ENCODE measurements at places on chromosomes 11 and 22.

- no peak for DNase-seq
Observed at GRCh38 chr11:20672575-20672974, 3.2 kb downstream of the NELL1 start.

GRCh38 chr11:69123593-69124545 lies 31.9 kb upstream of the SMIM38 start:
- peak; percentile 52 for DNase-seq

DNA sequence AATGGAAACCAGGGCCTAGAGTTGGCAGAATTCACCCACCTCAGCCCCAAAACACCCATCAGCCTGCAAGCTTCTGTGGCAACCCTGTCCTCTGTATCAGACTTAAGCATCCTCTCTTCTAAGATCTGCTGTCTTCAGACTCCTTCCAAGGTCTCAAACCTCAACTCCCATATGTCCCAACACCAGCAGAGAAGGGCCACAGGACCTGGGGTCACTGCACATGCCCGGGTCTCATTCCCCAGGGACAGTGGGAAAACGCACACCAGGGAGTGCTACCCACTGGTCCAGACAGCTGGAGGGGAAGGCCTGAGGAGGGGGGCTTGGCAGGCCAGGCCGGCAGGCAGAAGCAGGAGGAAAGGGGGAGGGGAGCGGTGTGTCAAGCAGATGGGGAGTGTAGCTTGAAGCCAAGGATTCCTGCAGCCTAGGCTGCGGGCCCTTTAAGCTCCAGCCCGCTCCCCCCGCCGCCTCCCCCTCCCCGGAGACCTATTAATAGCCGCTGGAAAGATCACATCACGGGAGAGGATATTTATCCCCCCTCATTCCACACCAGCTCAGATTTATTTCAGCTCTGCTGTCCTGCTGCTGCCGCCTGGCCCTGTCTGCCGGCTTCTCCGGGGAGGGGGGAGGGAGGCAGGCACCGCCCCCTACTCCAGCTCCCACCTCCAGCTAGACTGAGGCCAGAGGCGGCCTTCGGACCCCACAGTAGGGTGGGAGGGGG lies 16.7 kb downstream of the BCL9L start:
- no peak for DNase-seq

- DNase-seq = peak; percentile 83
Observed at GRCh38 chr22:50250555-50251476, at the start of gene HDAC10. HDAC10 (minus strand) TSS chr22:50251265; CDS start chr22:50251032, 233 bp downstream.

- DNase-seq = no peak
Observed at GRCh38 chr11:115707180-115707905, 203.1 kb upstream of the CADM1 start.

GRCh38 chr22:17764036-17764435 lies 10.2 kb downstream of the BID start:
- no peak for DNase-seq

DNA sequence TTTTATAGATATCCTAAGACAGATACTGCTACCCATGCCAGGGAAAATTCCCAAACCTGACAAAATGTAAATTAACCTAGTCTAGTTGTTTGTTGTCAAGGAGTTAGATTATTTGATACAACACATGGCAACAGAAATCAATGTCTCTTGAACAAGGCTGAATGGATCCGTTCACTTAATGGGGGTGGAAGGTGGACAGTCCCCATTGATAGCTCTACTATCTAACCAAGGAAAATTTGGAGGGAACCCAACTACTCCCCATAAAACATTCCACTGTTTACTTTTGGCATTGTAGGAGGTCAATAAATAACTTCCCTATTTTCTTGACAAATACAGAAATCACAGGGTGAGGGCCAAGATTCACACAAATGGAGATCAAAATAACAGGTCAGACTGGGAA lies 117.9 kb upstream of the GRIA4 start:
- no peak for DNase-seq

GRCh38 chr22:17007257-17007656 lies 765 bp downstream of the GAB4 start:
- no peak for DNase-seq

DNA sequence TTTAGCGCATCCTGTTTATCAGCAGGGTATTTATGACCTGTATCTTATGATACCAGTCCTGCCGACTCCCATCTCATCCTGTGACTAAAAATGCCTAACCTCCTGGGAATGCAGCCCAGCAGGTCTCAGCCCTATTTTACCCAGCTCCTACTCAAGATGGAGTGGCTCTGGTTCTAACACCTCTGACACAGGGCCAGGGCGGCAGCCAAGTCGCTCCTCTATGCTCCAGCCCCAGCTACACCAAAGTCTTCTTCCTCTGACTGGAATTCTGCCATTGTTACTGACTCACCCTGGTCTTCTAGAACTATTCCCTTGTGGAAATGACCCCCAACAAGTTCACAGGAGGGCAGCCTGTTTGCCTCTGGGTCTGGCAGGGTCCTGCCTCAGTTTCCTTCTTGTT lies 7.9 kb upstream of the C1QTNF6 start:
- peak; percentile 2 for DNase-seq

- no peak for DNase-seq
Observed at GRCh38 chr11:91326280-91326679, 898.3 kb upstream of the FAT3 start.

DNA sequence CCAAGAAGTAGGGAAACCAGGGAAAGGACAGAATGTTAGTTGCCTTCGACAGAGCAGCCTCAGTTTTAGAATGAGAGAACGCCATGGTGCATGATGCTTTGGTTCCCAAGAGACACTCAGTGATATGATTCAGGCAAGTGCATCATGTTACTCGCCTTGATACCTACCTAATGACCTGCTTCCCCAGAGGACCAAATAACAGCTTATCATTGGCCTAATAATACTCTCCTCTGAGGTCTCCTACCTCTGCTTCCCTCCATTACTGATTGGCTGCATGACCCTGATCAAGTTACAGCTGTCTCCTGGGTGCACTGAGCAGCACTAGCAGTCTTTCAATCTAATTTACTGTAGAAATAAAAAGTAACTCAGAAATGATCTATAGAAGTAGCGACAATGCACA lies 979.7 kb upstream of the FAT3 start:
- no peak for DNase-seq

- no peak for DNase-seq
Observed at GRCh38 chr11:65493367-65494176, 5.3 kb upstream of the MALAT1 start.

GRCh38 chr22:17366830-17367229 lies 2.4 kb upstream of the CECR2 start:
- DNase-seq = peak; percentile 26

DNA sequence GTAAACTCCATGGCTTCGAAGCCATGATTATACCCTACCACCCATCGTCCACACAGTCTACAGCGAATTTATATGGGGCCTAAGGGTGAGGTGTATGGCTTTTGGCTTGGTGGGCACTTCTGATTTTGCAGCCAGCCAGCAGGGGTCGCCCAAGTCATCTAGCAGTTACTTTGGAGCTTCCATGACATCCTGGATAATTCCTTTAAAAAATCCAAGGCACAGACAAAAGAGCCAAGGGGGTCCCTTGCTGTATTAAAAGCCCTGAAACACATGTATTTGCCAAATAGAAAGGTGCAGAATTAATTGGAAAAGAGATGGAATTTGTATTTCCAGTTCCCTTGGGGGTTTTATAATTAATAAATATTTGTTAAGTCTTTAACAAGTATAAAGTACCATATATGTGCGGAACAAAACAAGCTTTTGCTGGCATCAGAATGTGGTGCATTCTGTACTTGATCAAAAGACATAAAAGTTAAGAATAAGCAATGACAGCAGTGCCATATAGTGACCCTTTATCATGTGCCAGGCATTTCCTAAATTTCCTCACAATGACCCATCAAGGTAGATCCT lies 132.8 kb upstream of the PITPNB start:
- peak; percentile 37 for DNase-seq

- no peak for DNase-seq
Observed at GRCh38 chr11:76597533-76598425, 72.8 kb downstream of the LRRC32 start.

DNA sequence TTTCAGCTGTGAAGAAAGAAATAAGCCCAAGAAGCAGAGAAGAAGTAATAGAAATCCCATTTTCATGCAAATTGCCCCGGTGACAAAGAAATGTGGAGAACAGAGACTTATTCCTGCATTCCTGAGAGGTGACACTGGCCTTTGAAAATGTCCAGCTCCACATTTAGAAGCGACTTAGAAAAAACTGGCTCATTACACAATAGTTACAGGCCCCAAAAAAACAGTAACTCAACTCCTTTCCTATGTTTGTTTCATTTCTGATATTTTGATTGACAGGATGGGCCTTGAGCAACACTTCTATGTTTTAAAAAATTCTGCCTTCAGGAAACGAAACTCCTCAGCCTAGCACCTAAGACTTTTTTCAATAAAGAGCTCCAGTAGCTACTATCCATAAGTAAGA lies 726.9 kb upstream of the TENM4 start:
- no peak for DNase-seq

DNA sequence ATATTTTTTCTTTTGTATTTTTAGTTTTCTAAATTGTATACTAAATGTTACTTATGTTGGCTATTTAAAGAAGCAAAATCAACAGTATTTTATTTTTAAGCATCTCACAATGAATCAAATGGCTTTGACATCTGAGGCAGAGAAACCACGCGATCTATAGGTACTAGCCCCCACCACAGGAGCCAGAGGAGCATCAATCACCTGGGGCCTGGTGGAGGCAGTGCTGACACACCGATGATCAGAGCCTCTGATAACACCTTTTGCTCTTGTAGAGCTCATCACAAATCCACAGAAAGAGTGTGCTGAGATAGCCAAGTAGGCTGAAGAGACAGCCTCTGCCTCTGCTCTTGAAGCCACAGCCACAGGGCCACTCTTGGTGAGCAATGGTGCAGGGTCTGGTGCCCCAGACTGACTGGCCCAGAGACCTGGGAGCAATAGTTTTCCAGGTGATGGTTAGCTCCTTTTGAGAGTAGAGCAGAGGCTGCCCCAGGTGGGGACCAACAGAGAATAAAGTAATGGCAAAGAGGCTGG lies 25.2 kb downstream of the HIRA start:
- no peak for DNase-seq

GRCh38 chr11:112292785-112293407 lies 32.2 kb upstream of the PLET1 start:
- DNase-seq = no peak

GRCh38 chr11:69437876-69438205 lies 43.6 kb upstream of the LINC01488 start:
- no peak for DNase-seq

GRCh38 chr11:50412832-50413231 lies 380.2 kb downstream of the OR4C45 start:
- DNase-seq = no peak

GRCh38 chr11:116093481-116094270 lies 589.5 kb upstream of the CADM1 start:
- no peak for DNase-seq

DNA sequence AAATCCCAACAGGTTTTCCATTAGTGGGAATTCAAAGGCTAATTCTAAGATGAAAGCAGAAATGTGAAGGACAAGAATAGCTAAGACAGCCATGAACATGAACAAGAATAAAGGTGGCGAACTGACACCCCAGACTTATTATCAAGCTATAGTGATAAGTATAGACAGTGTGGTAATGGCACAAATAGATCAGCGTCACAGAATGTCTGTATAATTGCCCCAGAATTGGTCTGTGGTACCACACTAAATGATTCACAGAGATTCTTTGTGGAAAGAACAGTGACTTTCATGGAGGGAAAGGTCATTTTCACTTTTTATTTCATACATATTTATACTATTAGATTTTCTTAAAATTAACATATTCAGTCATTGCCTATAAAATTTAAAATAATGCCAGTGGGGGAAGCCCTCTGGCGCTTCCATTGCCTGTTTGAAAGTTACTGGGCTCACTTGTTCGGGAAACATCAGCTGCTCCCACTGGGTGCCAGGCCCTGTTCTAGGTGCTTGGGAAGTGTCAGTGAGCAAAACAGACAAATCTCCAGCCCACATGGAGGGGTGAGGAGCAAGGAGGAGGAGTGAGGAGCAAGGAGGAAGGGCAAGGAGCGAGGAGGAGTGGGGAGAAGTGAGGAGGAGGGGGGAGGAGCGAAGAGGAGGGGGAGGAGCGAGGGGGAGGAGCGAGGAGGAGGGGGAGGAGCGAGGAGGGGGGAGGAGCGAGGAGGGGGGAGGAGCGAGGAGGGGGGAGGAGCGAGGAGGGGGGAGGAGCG lies 11.3 kb upstream of the NLRP6 start:
- peak; percentile 40 for DNase-seq

DNA sequence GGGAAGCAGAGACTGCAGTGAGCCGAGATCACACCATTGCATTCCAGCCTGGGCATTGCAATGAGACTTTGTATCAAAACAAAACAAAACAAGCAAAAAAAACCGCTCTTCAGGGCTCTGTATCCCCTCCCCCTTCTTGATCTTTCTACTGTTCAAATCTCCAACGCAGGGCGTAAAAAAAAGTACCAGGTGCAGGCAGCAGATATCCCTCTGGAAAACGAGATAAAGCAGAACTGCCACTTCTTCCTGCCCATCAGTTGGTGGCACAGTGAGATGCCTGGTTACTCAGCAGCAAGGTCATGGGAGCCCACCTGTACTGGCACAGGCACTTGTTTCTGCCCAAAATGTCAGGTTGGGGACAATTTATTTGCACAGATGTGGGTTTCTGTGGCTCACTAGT lies 11.2 kb downstream of the CCS start:
- DNase-seq = no peak

GRCh38 chr11:32659672-32660071 lies 76.0 kb downstream of the EIF3M start:
- DNase-seq = no peak

GRCh38 chr11:56624661-56625110 lies 10.0 kb upstream of the OR5M1 start:
- no peak for DNase-seq

- no peak for DNase-seq
Observed at GRCh38 chr22:26894766-26895485, 237.5 kb downstream of the MIAT start.

DNA sequence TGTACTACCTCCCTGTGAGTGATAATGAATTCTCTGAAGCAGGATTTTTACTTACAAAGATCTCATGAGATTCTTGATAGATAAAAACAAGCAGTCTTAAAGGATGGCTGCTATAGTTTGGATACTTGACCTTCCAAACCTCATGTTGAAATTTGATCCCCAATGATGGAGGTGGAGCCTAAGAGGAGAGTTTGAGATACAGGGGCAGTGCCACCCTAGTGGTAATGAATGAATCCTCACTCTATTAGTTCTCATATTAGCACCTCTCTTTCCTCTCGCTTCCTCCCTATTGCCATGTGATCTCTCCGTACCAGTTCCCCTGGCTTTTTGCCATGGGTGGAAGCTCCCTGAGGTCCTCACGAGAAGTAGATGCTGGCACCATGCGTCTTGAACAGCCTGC lies 37.9 kb upstream of the OR8B8 start:
- DNase-seq = no peak

GRCh38 chr22:36286096-36286957 lies 33.4 kb downstream of the APOL1 start:
- peak; percentile 68 for DNase-seq

GRCh38 chr11:14253840-14254239 lies 105.1 kb downstream of the RRAS2 start:
- no peak for DNase-seq

DNA sequence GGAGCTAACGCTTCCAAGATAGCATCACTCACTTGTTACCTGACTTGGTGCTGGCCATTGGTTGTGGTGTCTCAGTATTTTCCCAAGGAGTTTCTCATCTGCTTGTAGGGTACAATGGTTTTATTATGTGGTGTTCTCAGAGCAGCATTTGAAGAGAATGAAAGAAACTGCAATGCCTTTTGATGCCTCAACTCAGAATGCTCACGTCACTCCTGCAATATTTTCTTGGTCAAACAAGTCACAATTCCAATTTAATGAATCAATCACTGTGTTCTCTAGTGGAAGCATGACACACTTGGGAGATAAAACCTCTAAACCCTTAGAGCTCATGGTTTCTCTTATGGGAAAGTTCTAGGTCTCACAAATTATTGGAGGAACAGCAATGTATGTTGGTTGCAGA lies 2.0 kb upstream of the OR5D14 start:
- DNase-seq = no peak

Measured in activated naive CD4-positive, alpha-beta T cell treated with anti-CD3 and anti-CD28 coated beads, Interleukin-2, amount 50 U/mL, for 16 hours (primary cell).